ENCODE measurements at places on chromosomes 1 and 21. TPM values are rescaled to one million over a fixed set of nuclear protein-coding genes. Genes with fewer than 3 reads are reported as not detected.

DNA sequence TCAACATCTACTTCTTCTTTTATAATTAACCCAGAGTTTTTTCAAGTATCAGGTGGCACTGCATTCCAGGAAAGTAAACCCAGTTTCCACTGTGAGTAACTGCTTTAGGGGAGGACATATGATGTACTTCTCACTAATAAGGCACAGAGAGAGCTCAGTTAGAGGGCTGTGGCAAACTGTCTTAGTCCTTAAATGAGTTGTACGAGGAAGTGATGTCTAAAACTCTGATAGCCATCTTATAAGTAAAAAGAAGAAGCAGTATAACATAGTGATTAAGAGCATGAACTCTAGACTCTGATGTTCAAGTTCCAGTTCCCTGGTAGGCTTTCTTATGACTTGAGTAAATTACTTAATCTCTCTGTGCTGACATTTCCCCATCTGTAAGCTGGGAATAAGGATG, 58.7 kb upstream of the PTGS2 start:
- H3K36me3 ChIP-seq, result no peaks in the 10 kb centered on the region
- no peak for DNase-seq
- no peaks in the 10 kb centered on the region for H3K4me1 ChIP-seq

GRCh38 chr1:24319312-24319863, at the start of gene GRHL3:
GRHL3 (plus strand) TSS chr1:24319357; CDS start chr1:24319552, 195 bp downstream.
- no peak within 1 kb of the TSS for H3K27ac ChIP-seq
- H3K27me3 ChIP-seq, result peaks cover 27% of the 10 kb centered on the region
- no peak within 1 kb of the TSS for H3K4me3 ChIP-seq
- H3K4me1 ChIP-seq, result peaks cover 48% of the 10 kb centered on the region
- no peaks in the 10 kb centered on the region for H3K36me3 ChIP-seq

DNA sequence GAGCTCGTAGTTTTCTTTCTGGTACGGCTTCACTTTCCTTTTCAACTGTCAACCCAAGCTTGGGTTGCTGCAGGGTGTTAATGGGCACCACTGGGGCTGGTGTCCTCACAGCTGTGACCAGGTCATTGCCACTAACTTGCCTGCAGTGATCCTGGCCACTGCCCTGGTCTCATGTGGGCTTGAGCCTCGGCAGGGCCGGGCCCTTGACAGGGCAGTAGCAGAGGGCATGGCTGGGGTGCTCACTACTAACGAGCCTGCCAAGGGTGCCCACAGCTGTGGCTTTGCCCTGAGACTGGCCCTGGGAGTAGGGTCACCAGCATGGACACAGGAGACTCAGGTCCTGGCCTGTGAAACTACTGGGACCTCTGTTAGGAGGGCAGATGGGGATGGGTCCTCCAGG, 31.5 kb upstream of the GNPAT start:
- DNase-seq, result no peak
- no peaks in the 10 kb centered on the region for H3K27me3 ChIP-seq
- H3K4me3 ChIP-seq, result no peak overlapping the region
- no peaks in the 10 kb centered on the region for H3K36me3 ChIP-seq

- no peak overlapping the region for H3K27ac ChIP-seq
- H3K4me3 ChIP-seq, result no peak overlapping the region
- no peak for DNase-seq
- no peaks in the 10 kb centered on the region for H3K27me3 ChIP-seq
These were observed 350.0 kb upstream of the RUNX1 start for GRCh38 chr21:35399002-35399530.

Gene SPATA46
- not detected for total RNA-seq

GRCh38 chr1:204560590-204561150, 44.5 kb downstream of the MDM4 start:
- no peak for DNase-seq
- no peaks in the 10 kb centered on the region for H3K36me3 ChIP-seq
- H3K4me1 ChIP-seq, result peaks cover 37% of the 10 kb centered on the region
- H3K27ac ChIP-seq, result no peak overlapping the region
- H3K4me3 ChIP-seq, result no peak overlapping the region

Gene TAS1R1
- not detected for total RNA-seq

DNA sequence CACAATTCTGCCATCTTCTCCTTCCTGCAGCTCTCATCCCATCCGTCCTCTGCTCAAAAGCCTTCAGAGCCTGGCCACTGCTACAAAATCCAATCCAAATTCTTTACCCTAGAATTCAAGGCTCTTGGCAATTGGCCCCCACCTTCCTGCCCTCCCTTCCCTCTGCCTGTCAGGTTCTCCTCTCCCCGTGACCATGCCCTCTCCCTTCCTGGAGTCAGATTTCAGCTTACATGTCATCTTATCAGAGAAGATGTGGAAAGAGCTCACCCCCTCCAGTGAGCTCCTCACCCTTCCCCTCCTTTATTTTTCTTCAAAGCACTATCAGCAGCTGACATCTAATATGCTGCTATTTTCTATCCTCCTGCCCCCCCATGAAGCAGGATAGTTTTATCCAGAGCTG, 86.9 kb downstream of the GRIK3 start:
- H3K27me3 ChIP-seq, result no peaks in the 10 kb centered on the region
- no peak overlapping the region for H3K4me3 ChIP-seq
- H3K4me1 ChIP-seq, result no peaks in the 10 kb centered on the region
- no peak overlapping the region for H3K27ac ChIP-seq
- no peaks in the 10 kb centered on the region for H3K36me3 ChIP-seq

GRCh38 chr1:112532064-112532463, 23.3 kb downstream of the WNT2B start:
- no peaks in the 10 kb centered on the region for H3K27me3 ChIP-seq
- no peaks in the 10 kb centered on the region for H3K36me3 ChIP-seq
- DNase-seq, result no peak
- H3K4me1 ChIP-seq, result no peaks in the 10 kb centered on the region

Gene CYP4X1
- not detected for total RNA-seq

- H3K27me3 ChIP-seq, result no peaks in the 10 kb centered on the region
- no peak overlapping the region for H3K27ac ChIP-seq
- DNase-seq, result no peak
These were observed 36.1 kb downstream of the L1TD1 start for GRCh38 chr1:62230718-62231117.

Gene AGT
- total RNA-seq, result not detected

Gene GPATCH3
- total RNA-seq, result 20.0 TPM

Gene RHBG
- total RNA-seq, result not detected

DNA sequence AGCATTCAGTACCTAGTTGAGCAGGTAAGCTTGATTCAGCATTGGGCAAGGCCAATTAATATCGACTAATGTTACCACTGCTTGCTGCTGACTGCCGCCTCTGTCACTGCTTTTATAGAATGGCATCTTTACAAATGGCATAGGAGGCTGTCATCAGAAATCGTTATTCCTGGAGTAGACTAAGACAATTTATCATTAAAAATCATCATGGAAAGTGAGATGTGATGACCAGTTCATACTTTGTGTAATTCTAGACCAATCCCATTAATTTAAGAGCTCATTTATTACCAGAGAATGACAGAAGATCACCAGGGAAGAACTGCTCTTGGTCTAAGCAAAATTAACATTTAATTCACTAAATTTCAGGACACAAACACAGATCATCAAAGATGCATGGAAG, 254.0 kb downstream of the SPATA17 start:
- no peaks in the 10 kb centered on the region for H3K27me3 ChIP-seq
- H3K36me3 ChIP-seq, result no peaks in the 10 kb centered on the region
- H3K4me1 ChIP-seq, result no peaks in the 10 kb centered on the region
- no peak overlapping the region for H3K27ac ChIP-seq

GRCh38 chr1:48558366-48558765, 86.4 kb upstream of the SPATA6 start:
- H3K27me3 ChIP-seq, result no peaks in the 10 kb centered on the region
- no peaks in the 10 kb centered on the region for H3K4me1 ChIP-seq
- no peak overlapping the region for H3K27ac ChIP-seq
- no peak for DNase-seq

- H3K27ac ChIP-seq, result no peak overlapping the region
- no peak for DNase-seq
- H3K4me1 ChIP-seq, result no peaks in the 10 kb centered on the region
- H3K4me3 ChIP-seq, result no peak overlapping the region
These were observed 80.7 kb downstream of the DNTTIP2 start for GRCh38 chr1:93798291-93798690.

- no peak for DNase-seq
- H3K4me1 ChIP-seq, result peaks cover 10% of the 10 kb centered on the region
- no peak overlapping the region for H3K27ac ChIP-seq
- H3K27me3 ChIP-seq, result no peaks in the 10 kb centered on the region
- no peaks in the 10 kb centered on the region for H3K36me3 ChIP-seq
These were observed 44.9 kb upstream of the USP24 start for GRCh38 chr1:55259911-55260609.

DNA sequence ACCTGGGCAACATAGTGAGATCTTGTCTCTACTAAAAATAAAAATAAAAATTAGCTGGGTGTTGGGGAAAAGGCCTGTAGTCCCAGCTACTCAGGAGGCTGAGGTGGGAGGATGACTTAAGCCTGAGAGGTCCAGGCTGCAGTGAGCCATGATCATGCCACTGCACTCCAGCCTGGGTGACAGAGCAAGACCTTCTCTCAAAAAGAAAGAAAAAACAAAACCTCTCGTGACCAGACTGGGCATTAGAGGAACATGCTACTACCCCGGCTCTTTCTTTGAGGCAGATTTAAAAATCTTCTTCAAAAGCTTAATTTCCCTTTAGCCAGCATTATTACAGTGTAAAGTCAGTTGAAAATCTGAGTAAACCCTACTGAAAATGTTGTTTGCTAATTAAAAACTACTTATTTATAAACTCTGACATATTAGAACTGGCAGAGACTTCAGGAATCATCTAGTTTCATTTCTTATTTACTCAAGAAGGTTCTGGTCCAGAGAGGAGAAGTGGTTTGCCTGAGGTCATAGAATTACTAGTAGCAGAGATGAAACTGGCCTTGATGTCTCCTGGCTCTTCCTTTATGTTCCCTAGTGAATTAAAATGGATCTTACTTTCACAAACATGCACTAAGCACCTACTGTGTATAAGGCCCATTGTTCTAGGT, 11.6 kb upstream of the ELAVL4 start:
- no peaks in the 10 kb centered on the region for H3K36me3 ChIP-seq
- H3K4me1 ChIP-seq, result no peaks in the 10 kb centered on the region
- DNase-seq, result no peak
- H3K4me3 ChIP-seq, result no peak overlapping the region

- H3K4me3 ChIP-seq, result peak overlapping the region; percentile 78
- no peak for DNase-seq
- H3K36me3 ChIP-seq, result peaks cover 3% of the 10 kb centered on the region
- peak overlapping the region; percentile 87 for H3K27ac ChIP-seq
- H3K4me1 ChIP-seq, result peaks cover 51% of the 10 kb centered on the region
These were observed 159.8 kb downstream of the RUNX1 start for GRCh38 chr21:34889320-34889675.

DNA sequence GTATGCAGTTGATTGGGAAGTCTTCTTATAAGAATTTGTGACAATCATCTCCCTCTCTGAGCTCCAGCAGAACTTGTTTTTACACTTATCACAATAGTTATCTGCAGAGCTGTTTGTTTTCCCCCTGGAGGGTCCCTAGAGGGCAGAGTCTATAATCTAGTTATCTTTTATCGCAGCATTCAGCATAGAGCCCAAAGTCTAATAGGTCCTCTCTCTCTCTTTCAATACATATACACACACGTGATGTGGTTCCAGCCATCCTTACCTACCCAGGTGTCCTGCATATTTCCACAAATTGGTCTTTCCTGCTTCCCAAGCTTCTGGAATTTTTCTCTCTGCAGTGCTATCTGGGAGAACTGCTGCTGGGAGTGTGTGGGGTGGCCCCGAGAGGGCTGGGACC, 229.6 kb upstream of the KIAA0040 start:
- no peak overlapping the region for H3K27ac ChIP-seq
- H3K4me1 ChIP-seq, result no peaks in the 10 kb centered on the region
- H3K36me3 ChIP-seq, result no peaks in the 10 kb centered on the region
- H3K27me3 ChIP-seq, result no peaks in the 10 kb centered on the region
- DNase-seq, result no peak
- no peak overlapping the region for H3K4me3 ChIP-seq

Gene TDRKH
- 17.4 TPM for total RNA-seq

- DNase-seq, result no peak
- H3K27ac ChIP-seq, result no peak overlapping the region
- no peak overlapping the region for H3K4me3 ChIP-seq
- no peaks in the 10 kb centered on the region for H3K4me1 ChIP-seq
- no peaks in the 10 kb centered on the region for H3K36me3 ChIP-seq
These were observed 17.8 kb upstream of the BECN2 start for GRCh38 chr1:241939798-241940197.

DNA sequence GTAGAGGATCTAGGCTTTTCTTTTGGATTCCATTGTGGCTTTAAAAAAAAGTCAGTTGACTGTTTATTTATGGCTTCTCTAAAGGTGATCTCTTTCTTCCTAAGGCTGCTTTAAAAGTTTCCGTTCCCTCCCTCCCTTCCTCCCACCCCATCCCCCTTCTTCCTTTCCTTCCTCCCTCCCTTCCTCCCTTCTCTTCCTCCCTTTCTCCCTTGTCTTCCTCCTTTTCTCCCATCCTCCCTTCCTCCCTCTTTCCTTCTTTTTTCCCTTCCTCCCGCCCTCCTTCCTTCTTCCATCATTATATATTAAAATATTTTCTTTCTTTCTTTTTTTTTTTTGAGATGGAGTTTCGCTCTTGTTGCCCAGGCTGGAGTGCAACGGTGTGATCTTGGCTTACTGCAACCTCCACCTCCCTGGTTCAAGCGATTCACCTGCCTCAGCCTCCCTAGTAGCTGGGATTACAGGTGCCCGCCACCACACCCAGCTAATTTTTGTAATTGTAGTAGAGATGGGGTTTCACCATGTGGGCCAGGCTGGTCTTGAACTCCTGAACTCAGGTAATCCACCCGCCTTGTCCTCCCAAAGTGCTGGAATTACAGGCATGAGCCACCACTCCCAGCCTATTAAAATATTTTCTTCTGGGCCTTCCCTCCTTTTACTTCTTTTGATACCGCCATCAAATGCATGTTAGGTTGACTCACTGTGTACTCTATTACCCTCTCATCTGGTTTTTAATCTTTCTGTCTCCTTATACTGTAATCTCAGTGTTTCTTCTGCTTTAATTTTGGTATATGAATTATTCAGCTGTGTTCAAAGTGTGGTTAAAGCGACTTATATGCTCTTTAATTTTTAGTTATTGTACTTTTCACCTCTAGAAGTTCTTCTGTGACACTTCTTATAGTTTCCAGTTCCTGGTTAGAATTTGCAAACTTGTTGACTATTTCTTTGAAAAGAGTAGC, 59.2 kb upstream of the ATP5PO start:
- H3K27ac ChIP-seq, result peak overlapping the region; percentile 83
- peaks cover 32% of the 10 kb centered on the region for H3K4me1 ChIP-seq
- DNase-seq, result no peak
- no peaks in the 10 kb centered on the region for H3K27me3 ChIP-seq
- no peaks in the 10 kb centered on the region for H3K36me3 ChIP-seq

DNA sequence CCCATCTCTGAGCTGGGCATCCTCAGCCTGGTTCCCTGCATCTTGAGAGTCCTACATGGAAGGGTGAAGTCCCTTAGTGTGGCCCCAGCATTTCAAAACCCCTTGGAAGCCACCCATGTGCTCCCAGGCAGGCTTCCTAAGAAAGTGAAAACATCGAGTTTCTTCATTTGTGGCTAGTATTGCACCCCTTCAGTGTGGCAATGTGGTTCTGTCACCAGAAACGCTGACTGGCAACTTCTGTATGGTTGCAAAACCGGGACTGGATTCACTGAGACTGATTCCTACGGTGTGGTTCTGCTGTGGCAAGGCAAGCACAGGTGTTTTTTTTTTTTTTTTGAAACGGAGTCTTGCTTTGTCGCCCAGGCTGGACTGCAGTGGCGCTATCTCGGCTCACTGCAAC, 9.0 kb upstream of the IFNGR2 start:
- peaks cover 9% of the 10 kb centered on the region for H3K27me3 ChIP-seq
- H3K4me3 ChIP-seq, result no peak overlapping the region
- H3K27ac ChIP-seq, result no peak overlapping the region
- H3K4me1 ChIP-seq, result no peaks in the 10 kb centered on the region
